IMR-90 (cell line): ENCODE measurements at places on chromosomes 4 and X. TPM values are rescaled to one million over a fixed set of nuclear protein-coding genes. Genes with fewer than 3 reads are reported as not detected.

DNA sequence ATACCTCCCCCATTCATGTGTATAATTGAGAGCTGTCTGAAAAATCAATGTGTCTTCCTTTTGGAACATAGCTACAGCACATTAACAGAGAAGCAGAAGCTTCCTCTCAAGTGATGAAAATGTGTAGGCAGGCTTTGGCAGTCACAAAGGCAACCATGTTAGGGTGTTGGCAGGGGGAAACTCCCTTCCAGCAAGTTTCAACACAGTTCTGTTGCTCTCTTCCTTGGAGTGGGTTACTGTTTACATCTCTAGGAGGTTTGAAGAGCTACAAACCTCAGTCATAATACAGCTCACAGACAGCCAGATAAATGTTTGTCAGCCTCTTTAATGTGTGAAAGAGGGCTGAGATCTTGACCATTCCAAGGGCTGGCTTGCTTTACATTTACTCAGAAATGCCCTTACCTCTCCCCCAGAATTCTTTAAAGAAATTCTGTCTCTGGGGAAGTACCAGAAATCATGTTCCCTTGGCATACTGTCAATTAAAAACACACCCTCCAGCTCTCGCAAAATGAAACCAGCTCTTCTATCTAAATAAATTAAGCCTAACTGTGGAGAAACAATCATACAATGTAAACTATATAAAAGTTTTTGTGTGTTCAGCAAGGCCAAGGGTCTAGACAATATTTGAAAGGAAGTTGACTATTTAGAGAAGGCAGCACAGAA is 18.9 kb downstream of the ZBTB33 start:
- DNase-seq = no peak

The OTC gene
- not detected in 2 replicates for polyA plus RNA-seq

DNA sequence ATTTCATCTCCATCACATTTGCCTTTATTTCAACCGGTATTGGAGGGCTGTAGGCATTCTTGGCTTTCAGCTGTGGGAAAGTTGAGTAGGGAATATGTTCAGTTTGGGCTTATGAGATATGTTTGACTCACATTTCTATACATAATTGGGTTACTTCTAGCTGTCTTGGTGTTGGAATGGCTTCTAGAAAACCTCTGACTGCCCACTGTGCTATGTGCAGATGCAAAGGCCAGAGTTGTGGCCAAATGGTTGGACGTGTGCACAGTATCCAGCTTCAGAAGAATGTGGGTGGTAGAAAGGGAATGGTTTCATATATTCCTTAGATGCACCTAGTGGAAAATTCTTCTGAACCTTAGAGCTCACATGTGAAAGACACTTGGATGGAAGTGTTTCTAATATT is 92.6 kb upstream of the H2AZ1 start:
- DNase-seq = peak; percentile 35

The MAGEA2 gene
- not detected in 2 replicates for polyA plus RNA-seq

- DNase-seq = no peak
Measured at GRCh38 chr4:99832321-99832720, 15.7 kb downstream of the DAPP1 start.

The SPANXD gene
- polyA plus RNA-seq = not detected in 2 replicates

- no peak for DNase-seq
Measured at GRCh38 chr4:124037236-124037635, 640.6 kb downstream of the SPRY1 start.

GRCh38 chr4:140249351-140249750 is 95.4 kb upstream of the MAML3 start:
- DNase-seq = peak; percentile 57

The SMIM31 gene
- polyA plus RNA-seq = not detected in 2 replicates
